ENCODE measurements at places on chromosomes 1 and 21.

DNA sequence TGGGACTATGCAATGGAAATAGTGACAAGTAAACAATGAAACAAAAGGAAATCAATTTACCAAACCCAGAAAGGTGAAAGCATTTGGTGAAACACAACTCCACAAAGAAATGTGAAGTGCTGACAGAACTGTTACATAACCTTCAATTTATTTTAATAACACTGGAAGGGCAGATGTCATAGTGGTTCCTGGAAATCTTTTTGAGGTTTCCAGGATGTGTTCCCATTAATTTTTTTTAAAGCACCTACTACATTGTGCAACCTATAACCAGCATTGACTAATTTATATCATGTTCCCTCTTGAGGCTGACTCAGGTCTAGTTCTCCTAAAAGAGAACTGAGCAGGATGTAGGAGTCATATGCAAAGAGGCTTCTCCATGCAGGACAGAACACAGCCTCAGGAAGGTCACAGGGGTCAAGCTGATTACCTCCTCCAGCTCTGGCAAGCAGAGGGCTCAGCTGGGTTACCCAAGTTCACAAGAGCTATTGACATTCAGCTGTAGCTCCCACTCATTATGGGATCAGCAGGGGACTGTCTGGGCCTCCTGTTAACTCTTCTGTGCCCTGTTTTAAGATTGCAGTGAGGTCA lies 157.1 kb upstream of the NRIP1 start:
- DNase-seq = no peak

- no peak for DNase-seq
Observed at GRCh38 chr1:65725064-65725463, 67.6 kb upstream of the PDE4B start.

- no peak for DNase-seq
Observed at GRCh38 chr1:70671006-70671405, 259.9 kb downstream of the CTH start.

GRCh38 chr1:185157599-185158412 lies 839 bp downstream of the SWT1 start:
- no peak for DNase-seq

DNA sequence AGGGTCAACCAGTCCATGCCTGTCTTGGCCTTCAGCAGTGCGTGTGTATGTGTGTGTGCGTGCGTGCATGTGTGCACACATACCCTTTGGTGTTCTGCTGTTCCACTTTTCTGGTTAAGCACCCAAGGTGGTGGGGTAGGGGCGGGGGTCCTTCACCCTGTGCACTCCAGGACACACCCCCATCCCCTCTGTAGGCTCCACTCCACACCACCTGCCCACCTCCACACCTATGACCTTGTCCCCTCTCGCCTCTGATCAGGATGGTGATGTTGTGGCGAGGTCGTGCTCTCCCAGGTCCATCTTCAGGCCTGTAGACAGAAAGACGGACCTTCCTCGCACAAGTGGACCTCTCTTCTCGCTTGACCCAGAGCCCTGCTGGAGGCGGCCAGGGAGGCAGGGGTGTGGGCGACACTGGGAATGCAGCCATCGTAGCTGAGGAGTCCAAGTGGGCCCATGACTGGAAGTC lies 44.6 kb downstream of the WDR4 start:
- DNase-seq = no peak

DNA sequence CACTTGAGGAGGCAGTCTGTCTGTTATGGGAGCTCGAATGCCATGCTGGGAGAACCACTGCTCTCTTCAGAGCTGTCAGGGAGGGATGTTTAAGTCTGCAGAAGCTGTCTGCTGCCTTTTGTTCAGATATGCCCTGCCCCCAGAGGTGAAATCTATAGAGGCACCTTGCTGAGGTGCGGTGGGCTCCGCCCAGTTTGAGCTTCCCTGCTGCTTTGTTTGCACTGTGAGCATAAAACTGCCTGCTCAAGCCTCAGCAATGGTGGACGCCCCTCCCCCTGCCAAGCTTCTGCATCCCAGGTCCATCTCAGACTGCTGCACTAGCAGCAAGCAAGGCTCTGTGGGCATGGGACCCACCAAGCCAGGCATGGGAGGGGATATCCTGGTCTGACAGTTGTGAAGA lies 247.5 kb downstream of the LMX1A start:
- DNase-seq = no peak

GRCh38 chr1:21770201-21770600 lies 12.7 kb downstream of the USP48 start:
- DNase-seq = no peak

GRCh38 chr1:170864876-170865538 lies 70.3 kb upstream of the MROH9 start:
- no peak for DNase-seq

DNA sequence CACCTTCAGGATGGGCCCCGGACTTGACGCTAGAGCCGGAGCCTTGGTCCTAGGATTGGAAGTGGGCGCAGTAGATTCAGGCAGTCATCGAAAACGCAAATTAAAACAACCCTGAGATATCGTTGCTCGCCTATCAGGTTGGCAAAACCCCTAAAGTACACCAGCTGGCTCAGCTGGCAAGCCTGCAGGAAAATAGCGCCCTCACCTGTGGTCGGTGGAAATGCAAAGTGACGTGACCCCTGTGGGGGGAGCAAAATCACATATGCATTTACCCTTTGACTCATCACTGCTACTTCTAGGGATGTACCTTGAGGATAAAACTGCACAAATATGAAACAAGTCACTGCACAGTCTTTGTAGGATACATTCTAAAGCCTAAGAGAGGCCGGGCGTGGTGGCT lies 170.3 kb upstream of the TMEM51 start:
- no peak for DNase-seq

DNA sequence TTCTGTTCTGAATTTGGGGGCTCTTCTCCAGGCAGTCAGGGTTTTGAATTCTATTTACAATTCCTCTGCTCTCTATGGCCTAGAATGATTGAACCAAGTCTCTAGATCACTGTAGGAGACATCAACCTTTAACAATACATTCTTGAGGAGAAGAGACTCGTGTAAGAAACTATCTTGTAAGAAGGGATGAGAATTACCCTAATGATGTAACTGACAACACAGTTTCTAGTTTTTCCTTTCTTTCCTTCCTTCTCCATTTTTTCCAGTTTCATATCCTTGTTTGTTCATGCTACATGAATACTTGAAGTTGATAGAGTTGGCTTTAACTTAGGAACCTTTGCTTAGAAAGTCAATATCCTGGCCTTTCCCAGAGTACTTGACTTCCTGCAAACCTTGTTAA lies 1.3 kb upstream of the ATP1A1 start:
- no peak for DNase-seq

DNA sequence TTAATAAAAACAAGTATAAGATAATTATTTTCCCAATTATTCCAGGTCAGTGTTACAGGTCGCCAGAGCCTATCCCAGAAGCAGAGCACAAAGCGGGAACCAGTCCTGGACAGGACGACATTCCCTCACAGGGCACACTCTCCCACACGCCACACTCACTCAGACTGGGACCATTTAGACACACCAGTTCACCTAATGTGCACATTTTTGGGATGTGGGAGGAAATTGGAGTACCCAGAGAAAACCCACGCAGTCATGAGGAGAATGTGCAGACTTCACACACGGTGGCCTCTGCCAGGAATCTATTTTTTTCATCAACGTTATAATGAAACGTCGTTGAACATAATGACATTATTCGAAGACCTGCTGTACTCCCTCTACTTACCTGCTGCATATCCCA lies 20.5 kb upstream of the NRDC start:
- no peak for DNase-seq

DNA sequence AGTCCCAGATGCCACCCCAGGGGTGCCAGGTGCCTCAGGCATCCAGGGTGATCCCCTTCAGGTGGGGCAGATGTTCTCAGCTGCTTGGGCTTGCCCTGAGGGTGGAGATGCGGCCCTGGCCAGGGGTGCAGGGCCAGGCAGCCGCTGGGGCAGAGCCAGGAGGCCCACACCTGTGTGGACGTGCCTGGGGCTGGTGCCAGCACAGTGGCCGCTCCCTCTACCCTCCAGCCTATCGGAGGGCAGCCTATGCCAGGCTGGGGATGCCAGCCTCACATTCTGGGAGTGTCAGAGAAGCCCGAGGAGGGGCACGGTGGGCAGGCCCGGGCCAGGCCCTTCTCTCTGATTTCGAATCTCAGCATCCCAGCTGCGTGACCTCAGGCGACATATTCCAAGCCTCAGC lies 96.5 kb upstream of the WNT4 start:
- DNase-seq = no peak

DNA sequence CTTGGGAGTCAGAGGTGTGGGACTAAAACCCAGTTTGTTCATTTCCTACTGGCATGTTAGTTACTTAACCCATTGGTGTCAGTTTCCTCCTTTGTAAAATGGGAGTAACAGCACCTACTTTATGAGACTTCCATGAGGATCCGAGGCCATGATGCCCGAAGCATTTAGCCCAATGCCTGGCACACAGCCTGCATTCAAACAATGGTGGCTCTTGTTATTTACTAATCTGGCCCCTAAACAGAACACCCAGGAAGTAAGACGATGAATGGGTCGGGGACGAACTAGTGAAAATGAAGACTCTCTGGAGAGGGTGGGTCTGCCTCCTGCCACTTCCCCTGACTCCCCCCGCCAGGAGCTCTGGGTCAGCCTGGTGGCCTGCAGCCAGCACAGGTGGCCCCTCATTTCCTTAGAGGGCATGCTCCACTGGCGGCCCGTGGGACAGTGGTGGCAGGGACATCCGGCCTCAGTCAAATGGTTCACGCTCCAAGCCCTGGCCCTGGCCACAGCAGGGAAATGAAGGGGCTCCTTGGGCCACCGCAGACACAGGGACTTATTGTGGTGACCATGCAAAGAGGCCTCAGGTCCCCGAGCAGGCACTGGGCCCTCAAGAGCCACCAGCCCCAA lies 9.5 kb upstream of the TAS1R2 start:
- no peak for DNase-seq

DNA sequence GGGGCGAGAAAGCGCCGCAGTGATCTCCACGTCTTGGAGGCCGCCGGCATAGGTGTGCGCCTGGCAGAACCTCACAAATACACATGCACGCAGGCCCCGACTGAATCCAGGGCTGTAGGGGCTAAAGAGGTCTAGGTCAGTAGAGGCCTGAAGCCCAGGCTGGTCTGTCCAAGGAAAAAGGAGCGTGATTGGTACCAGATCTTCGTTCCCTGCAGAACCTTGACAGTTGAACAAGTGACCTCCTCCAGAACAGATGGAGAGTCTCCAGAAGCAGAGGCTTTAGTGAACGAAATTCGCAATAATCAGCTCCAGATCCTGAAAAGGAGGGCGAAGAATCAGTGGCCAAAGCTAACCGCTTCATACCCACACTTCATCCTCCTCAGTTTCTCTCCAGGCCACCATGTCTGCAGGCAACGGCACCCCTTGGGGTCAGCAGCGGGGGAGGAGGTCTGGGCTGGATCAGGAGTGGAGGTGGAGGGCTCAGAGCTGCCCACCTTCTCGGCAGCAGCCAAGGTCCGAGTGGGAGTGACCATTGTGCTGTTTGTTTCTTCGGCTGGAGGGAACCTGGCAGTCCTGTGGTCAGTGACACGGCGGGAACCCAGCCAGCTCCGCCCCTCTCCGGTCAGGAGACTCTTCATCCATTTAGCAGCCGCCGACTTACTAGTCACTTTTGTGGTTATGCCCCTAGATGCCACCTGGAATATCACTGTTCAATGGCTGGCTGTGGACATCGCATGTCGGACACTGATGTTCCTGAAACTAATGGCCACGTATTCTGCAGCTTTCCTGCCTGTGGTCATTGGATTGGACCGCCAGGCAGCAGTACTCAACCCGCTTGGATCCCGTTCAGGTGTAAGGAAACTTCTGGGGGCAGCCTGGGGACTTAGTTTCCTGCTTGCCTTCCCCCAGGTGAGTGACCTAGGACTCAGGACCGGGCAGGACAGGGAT lies 749 bp upstream of the PEX11B start:
- no peak for DNase-seq

- no peak for DNase-seq
Observed at GRCh38 chr1:29448456-29449235, 212.3 kb downstream of the PTPRU start.

DNA sequence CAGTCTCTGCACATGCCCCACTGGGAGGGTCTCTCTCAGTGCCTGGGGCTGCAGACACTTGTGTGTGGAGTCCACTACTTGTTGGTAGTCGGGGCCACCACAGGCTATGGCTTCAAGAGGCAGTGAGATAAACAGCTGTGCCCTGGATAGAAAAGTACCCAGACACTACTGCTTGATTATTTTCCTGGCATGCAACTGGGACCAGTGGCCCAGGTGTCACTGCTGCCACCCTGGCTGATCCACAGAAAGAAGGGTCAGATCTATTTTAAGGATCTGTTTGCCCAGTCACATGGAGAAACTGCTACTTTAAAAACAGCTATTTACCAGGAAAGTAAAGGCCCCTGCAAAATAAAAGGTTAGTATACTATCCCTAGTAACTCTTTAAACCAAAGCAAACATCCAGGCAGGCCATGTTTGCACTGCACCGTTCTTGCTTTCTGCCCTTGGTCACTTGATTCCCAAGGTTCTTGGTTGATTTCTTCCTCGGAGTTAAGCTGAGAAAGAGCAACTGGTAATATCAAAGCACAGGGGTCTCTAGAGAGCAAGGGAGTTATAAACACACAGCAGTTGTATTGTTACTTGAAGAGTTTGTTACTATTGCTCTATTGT lies 99.9 kb downstream of the GLUL start:
- no peak for DNase-seq

GRCh38 chr1:12472156-12472797 lies 145.7 kb downstream of the DHRS3 start:
- DNase-seq = no peak

GRCh38 chr1:30315185-30315960 lies 408.0 kb downstream of the MATN1 start:
- DNase-seq = no peak

- DNase-seq = no peak
Observed at GRCh38 chr1:202049129-202049528, 38.7 kb downstream of the ELF3 start.

DNA sequence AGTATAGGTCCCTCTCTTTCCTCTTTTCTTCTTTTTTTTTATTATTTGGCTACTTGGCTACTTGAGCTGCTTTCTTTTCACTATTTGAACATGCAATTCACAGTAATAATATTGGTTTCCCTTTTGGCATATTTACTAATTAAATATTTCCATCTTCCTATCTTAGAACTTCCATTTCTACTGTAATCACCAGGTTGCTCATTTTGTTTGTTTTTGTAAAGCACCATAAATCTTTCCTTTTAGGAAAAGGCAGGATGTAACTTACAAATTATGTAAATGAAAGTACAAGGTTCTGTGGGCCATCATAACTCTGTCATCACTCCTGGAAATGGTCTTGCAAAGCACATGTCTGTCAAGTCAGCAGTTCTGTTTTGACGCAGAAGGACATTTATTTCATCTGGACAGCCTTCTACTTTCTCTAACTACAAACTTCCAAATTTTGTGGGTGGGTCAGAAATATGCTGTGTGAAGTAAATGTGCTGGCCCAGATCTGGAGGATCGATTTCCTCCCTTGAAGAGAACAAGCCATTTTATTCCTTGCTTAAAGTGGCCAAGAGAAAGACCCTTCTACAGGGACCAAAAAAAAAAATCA lies 71.7 kb upstream of the TNFSF18 start:
- DNase-seq = no peak

GRCh38 chr1:89894210-89895201 lies 73.7 kb downstream of the LRRC8D start:
- no peak for DNase-seq
